ENCODE measurements at places on chromosomes 16 and 17. TPM values are rescaled to one million over a fixed set of nuclear protein-coding genes. Genes with fewer than 3 reads are reported as not detected.
A peak's percentile ranks its signal among the peaks of the same experiment; 100 is the strongest.

Gene C1QTNF8
- total RNA-seq: not detected

Gene KCNH4
- total RNA-seq: 0.08 TPM

Gene PRKCB
- total RNA-seq: 16.4 TPM

Gene HOXB1
- not detected for total RNA-seq

Gene PIRT
- total RNA-seq: not detected

DNA sequence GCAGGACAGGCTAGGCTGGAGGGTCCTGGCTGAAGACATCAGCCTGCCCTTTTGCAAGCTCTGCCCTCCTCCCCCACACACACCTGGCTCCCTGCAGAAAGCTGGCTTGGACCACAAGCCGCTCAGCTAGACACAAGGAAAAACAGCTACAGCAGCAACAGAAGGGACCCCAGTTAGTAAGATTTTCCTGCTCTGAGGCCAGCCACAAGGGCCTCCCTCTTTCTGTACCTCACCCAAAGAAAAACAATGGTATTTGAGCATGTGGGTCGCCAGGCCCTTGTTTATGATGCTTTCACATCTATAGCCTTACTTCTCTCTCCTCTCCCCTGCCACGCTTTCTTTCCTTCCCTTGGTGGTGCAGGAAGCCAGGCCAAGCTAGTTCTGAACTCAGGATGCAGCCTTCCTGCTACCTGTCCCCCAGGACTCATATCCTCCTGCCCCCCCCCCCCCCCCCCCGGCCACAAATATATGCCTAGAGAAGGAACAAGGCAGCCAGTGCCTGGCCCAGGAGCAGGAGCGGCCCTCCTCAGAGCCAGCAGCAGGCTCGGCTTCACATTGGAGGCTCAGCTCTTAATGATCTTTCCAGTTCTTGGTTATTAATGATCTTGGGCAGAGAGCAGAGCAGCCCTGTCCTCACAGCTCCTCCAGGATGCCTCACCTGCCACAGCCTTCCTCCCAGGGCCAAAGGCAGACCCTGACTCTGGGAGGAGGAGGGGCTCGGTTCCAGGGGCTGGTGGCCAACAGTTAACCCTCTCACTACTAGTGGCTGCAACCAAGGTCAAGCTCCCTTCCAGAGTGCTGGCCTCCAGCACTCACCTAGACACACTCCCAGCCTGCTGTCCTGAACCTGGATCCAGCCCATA is 19.5 kb downstream of the GRIN2C start:
- peaks cover 41% of the 10 kb centered on the region for H3K27me3 ChIP-seq
- no peaks in the 10 kb centered on the region for H3K36me3 ChIP-seq
- H3K4me1 ChIP-seq: peaks cover 10% of the 10 kb centered on the region
- DNase-seq: peak; percentile 40
- H3K27ac ChIP-seq: no peak overlapping the region

DNA sequence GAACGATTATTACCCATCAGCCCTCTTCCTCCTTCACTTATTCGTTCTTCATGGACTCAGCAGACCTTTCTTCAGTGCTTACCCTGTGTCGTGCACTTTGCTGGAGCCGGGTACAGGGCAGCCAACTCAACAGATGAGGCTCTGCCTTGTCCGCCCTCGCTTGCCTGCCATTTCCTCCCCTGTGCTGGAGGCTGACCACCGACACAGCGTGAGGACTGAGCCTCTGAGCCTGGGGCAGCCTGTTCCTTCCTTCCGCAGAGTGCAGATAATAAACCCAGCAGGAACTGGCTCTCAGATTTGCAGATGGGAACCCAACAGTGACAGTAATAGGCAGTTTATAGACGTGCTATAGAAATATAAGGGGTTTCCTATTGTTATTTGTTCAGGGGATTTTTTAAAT is 7.0 kb upstream of the SLC39A11 start:
- H3K36me3 ChIP-seq: no peaks in the 10 kb centered on the region
- H3K27ac ChIP-seq: no peak overlapping the region
- no peaks in the 10 kb centered on the region for H3K27me3 ChIP-seq

- H3K27ac ChIP-seq: peak overlapping the region; percentile 50
- H3K27me3 ChIP-seq: no peaks in the 10 kb centered on the region
- H3K4me3 ChIP-seq: peak overlapping the region; percentile 50
- peaks cover 18% of the 10 kb centered on the region for H3K4me1 ChIP-seq
Observed at GRCh38 chr17:75783803-75784472, 668 bp upstream of the UNK start.

DNA sequence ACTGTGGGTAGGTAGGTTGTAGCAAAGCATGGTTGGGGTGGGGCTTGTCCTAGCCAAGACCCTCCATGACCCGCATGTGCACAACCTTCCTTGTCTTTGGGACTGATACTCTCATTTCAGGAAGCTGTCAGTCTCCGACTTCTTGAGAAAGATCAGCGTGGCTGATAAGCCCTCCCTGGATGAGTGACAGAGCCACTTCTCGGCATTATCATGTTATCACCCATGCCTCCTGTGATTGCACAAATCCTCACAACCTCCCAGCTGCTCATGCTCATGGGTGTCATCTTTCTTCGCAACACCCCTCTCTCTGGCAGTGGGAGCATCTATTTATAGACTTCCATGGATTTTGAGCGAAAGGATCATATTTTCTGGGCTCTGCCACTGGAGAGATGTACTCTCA is 314.2 kb downstream of the FOXL1 start:
- DNase-seq: no peak
- no peak overlapping the region for H3K4me3 ChIP-seq
- H3K36me3 ChIP-seq: no peaks in the 10 kb centered on the region
- no peaks in the 10 kb centered on the region for H3K4me1 ChIP-seq
- no peaks in the 10 kb centered on the region for H3K27me3 ChIP-seq
- no peak overlapping the region for H3K27ac ChIP-seq

DNA sequence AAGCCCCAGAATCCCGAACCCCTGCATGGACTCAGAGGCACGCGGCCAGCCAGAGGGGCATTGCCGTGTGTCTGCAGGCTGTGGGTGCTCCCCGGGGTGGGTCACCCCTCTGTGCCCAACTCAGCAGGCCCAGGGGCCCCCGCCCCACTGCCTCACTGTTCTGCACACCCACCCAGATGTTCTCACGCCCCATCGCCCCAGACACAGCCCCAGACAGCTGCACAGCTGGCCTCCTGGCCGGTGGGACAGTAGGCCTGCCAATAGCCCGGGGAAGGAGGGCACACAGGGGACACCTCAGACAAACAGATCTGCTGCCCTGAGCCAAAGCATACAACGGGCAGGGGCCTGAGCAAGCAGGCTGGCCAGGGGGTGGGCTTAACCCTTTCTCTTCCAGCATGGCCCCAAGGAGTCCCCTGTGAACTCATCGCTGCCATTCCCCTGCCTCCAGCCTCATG is 27.6 kb upstream of the NXPH3 start:
- no peaks in the 10 kb centered on the region for H3K36me3 ChIP-seq
- no peak overlapping the region for H3K27ac ChIP-seq
- H3K4me3 ChIP-seq: no peak overlapping the region
- no peak for DNase-seq
- H3K4me1 ChIP-seq: peaks cover 20% of the 10 kb centered on the region
- no peaks in the 10 kb centered on the region for H3K27me3 ChIP-seq

DNA sequence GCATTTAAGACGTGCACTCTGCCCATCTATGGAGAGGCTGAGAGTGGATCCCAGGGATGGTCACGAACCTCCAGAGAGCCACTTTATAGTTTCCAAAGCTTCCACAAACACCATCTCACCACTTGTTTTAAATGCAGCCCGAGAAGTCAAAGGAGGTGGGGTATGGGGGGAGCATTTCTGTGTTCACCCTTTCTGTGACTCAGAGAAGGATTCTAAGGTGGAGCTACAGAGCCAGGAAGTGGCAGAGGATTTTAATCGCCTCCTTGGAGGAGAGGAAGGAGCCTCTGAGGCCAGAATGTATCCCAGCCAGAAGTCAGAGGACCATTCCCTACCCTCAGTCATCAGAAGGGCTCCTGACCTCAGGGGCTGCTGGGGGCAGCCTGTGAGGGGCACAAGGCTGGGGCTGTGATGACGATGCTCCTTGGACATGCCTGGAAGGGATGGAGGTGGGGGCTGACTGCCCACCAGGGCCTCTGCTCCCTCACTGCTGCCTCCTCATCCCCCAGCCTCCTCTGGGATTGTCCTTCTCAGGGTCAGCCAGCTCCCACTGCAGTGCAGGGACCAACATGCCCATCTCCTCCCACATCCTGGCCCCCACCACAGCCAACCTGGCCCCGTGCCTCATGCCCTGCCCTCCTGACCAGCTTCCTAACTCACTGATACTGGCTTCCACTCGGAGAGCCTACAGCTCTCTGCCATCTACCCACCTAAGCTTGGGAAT is 2.8 kb downstream of the XYLT2 start:
- H3K27ac ChIP-seq: no peak overlapping the region
- H3K27me3 ChIP-seq: peaks cover 15% of the 10 kb centered on the region
- H3K4me3 ChIP-seq: no peak overlapping the region

DNA sequence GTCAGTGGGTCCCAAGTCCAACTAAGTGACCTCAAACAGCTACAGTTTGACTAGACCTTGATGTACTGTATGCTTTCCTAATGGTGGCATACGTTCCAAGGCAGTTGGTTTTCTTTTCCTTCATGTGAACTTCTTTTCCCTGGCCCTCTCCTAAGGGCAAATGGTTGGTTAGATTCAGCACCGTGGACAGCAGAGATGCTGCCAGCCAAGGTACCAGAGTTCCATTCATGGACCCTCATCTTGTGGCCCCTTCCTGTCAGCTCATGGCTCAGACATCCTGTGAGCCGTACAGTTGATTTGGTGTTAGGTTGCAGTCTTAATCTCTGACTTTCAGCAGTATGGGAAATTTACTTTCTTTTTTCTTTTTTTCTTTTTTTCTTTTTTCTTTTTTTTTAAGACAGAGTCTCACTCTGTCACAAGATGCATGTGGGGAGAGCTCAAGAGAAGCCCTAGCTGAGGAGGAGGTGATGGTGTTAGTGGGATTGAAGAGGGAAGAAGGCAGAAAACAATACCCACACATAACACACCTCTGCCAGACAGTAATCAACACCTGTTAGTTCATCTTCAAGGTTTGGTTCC is 122.4 kb downstream of the USP31 start:
- no peak overlapping the region for H3K27ac ChIP-seq
- H3K27me3 ChIP-seq: no peaks in the 10 kb centered on the region
- peak; percentile 77 for DNase-seq
- H3K4me3 ChIP-seq: no peak overlapping the region

DNA sequence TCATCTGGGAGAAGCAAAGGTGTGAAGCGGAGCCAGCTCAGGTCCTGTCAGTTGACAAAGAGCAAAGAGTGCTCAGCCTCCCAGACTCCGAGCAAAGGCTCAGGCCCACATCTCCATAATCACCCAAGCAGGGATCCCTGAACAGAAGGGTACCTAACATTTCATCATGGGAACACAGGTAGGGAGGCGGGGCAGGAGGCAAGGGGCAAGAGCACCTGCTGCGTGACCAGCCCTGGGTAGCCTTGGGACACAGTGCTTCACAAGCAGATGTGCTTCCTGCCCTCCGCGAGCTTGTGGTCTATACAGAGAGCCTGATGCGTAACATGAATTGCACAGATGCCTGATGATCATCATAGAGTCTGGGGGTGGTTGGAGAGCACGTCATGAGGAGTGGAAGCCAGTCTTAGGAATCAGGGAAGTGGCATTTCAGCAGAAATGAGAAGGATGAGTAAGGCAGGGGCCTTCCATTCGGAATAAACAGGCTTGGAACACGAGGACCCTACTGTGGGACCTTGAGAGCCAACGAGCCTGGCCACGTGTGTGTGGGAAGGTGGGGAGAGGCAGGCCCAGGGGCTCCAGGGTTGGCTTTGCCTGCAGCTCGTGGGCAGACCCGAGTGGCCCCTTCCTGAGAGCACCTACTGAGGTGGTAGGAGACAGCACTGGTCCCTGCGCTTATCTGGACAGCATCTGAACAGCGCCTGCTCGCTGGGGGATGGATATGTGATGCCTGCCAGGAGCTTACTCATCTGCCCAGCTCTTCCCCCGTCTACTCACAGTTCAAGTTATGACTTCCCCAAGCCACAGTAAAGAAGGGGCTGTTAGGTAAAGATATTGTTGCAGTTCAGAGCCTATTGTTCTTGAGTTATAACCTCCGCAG is 125.8 kb downstream of the CCDC182 start:
- H3K27ac ChIP-seq: no peak overlapping the region
- H3K36me3 ChIP-seq: no peaks in the 10 kb centered on the region
- peaks cover 9% of the 10 kb centered on the region for H3K4me1 ChIP-seq
- no peak overlapping the region for H3K4me3 ChIP-seq
- no peak for DNase-seq

DNA sequence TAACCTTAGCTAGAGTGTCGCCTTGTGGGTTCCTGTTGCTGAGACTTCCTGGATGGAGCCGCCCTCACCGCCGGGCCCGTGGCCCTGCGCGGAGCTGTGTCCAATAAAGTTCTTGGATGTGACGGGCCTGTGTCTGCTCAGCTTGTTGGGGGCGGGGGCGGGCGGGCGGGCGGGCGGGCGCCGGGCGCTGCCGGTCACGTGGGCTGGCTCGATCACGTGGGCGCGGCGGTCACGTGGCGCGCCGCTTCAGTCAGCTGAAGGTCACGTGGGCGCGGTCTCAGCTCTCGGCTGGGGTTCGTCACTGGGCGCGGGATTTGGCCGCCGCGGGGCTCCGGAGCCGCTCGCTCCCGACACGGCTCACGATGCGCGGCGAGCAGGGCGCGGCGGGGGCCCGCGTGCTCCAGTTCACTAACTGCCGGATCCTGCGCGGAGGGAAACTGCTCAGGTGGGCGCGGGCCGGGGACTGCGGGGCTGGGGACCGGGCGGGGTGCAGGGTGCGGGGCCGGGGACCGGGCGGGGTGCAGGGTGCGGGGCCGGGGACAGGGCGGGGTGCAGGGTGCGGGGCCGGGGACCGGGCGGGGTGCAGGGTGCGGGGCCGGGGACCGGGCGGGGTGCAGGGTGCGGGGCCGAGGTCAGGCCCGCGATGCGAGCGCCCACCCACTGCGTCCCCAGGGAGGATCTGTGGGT is at the start of gene AMDHD2:
Gene AMDHD2, plus strand, starts transcription at position 275 of the 687 bp plus-strand sequence. Its CDS starts 88 bp downstream, at position 363.
- H3K36me3 ChIP-seq: no peaks in the 10 kb centered on the region
- no peaks in the 10 kb centered on the region for H3K27me3 ChIP-seq
- H3K27ac ChIP-seq: 0 out of 2 replicates have a peak within 1 kb of the TSS, but pooled peaks have one; percentile 45
- peaks cover 4% of the 10 kb centered on the region for H3K4me1 ChIP-seq
- H3K4me3 ChIP-seq: peak within 1 kb of the TSS; percentile 71

- peak overlapping the region; percentile 77 for H3K4me3 ChIP-seq
- H3K27ac ChIP-seq: peak overlapping the region; percentile 85
- DNase-seq: peak; percentile 67
- peaks cover 7% of the 10 kb centered on the region for H3K36me3 ChIP-seq
- H3K27me3 ChIP-seq: no peaks in the 10 kb centered on the region
Observed at GRCh38 chr17:39979893-39980350, 685 bp upstream of the PSMD3 start.

DNA sequence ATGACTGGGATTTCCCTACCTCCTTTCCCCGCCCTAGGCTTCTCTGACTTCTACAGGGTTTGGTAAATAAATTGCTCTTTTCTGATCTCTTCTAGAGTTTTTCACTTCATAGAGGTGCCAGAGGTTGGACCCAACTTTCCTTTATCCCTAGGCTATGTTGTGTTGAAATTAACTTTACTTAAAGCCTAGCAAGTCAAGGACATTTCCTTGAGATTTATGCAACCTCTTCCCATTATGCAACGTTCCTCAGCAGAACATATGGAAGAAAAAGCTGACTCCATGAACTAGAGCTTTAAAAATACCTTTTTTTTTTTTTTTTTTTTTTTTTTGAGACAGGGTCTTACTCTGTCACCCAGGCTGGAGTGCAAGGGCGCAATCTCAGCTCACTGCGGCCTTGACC is 15.5 kb downstream of the MPO start:
- no peaks in the 10 kb centered on the region for H3K4me1 ChIP-seq
- no peak for DNase-seq
- no peaks in the 10 kb centered on the region for H3K36me3 ChIP-seq
- peaks cover 7% of the 10 kb centered on the region for H3K27me3 ChIP-seq
- H3K27ac ChIP-seq: no peak overlapping the region
